ENCODE measurements at places on chromosomes 5 and 9.

- no peak for DNase-seq
Observed at GRCh38 chr5:78787783-78788182, 139.2 kb upstream of the LHFPL2 start.

GRCh38 chr5:7805379-7805778, 45.6 kb downstream of the CFAP90 start:
- no peak for DNase-seq

DNA sequence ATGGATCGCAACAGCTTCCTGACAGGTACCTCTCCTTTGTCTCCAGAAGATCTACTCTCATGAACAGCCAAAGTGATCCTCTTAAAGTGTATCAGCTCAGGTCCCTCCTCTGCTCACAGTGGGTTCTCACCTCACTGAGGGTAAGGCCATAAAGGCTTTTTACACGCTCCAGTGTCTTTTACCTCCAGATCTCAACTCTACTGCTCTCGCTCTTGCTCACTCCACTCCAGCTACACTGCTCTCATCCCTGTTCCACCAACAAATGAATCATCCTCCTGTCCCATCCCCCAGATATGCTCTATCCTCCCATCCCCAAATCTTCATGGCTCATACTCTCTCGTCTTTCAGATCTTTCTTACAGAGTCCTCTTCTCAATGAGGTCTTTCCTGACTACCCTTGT, 248.6 kb upstream of the EFNA5 start:
- DNase-seq: no peak

- DNase-seq: peak; percentile 34
Observed at GRCh38 chr9:76893395-76893932, 12.4 kb downstream of the PRUNE2 start.

- no peak for DNase-seq
Observed at GRCh38 chr5:148957591-148958202, 105.2 kb downstream of the SH3TC2 start.

DNA sequence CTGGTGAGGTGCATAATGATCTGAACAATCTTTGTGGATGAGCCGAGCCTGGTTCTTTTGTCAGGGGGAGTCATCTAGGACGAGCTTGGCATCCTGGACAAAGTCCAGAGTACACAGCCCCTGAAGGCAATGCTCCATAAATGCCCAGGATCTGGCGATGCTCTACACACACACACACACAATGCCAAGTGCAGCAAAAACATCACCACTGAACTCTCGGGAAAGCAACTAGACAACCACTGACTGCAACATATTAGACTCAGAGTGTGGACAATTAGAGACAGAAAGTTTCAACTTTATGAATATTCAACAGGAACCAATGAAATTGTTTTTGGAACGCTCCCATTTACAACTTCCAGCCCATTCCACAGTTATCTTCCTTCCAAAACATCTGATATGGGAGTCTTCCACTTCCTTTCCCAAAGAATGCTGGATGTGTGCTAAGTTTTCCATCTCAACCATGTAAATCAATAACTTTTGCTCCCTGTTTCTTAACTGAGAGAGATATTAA, 227.6 kb upstream of the ANKRD55 start:
- no peak for DNase-seq

GRCh38 chr9:104836235-104836634, 72.3 kb downstream of the NIPSNAP3B start:
- no peak for DNase-seq

DNA sequence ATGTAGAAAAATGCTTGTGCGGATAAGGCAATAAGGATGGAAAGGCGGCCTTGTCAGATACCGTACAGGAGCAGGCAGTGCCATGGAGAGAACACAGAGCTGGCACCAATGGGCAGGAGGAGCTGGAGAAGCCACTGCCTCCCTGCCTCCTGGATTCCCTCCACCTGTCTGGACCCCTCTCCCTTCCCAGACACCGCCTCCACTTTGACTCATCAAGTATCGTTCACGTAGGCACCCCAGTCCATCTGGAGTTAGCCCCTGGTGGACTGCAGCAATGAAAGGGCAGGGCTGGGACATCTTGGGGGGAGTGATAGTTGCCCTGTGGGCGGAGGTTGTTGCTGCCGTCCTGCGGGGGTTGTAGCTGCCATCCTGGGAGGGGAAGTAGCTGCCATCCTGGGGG, 232.0 kb downstream of the ROR2 start:
- no peak for DNase-seq

DNA sequence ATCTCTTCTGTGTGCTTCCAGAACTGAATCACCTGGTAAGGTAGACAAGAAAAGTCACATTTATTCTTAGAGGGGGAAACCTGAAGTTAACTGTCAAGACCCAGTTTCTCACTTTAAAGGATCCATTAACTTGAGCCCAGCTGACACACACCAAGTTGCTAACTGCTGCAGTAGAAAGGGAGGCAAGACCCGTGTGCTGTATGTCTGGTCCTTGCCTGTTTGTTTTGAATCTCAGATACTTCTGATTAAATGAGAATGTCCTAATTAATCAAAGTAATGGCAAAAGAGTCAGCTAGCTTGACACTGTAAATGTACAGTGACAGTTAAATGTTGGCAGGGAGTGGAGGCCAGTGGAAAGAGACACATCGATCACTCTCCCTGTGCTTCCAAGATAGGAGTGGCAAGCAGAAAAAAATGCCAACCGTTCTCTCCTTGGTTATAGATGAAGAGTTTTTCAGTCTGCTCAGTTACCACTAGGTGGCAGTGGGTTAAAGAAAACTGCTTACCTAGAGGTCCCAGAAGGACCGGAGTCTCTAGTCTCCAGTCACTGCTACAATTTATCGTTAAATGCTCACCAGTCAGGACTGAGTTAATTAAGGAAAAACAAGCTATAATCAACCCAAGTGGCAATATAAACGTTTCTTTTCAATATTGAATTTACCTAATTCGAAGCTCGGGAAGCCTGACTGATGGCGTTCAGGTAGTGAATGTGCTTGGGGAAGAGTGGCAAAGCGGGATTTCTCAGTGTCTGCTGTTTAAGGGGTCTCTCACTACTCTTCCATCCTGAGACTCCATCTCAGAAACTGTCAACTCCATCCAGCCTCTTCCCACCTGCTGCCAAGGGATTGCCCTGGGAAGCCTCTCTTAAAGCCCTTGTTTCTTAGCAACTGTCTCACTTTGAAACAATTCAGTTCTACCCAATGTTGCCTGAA, 18.4 kb downstream of the LSM11 start:
- DNase-seq: peak; percentile 40

DNA sequence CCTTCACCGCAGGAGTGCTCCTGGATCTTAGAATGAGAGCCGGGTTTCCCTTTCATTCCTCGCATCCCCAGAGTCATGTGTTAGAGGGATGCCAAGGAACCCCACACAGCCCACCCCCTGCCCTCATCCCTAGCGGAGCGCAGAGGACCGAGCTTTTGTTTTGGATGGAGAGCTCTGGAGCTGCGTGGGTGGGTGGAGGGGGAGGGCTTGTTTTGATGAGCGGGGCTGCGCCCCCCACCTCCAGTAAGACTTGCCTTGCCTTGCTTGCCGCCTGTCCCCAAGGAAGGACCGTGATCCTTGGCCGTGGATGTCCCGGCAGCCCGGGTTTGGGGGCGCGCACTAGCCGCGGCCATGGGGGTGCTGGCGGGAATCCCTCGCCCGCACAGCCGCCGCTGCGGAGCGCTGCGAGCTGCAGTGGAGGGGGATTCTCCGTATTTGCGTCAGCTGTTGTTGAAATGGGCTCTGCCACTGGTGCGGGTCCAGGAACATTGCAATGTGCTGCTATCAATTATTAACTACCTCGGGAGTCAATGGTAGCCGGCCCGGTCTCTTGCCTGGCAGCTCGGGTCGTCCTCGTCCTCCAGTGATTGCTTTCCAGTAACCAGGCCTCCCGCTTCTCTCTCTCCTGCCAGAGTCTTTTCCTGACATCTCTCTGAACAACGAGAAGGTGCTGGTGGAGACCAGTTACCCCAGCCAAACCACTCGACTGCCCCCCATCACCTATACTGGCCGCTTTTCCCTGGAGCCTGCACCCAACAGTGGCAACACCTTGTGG, 1.0 kb downstream of the EGR1 start:
- no peak for DNase-seq

DNA sequence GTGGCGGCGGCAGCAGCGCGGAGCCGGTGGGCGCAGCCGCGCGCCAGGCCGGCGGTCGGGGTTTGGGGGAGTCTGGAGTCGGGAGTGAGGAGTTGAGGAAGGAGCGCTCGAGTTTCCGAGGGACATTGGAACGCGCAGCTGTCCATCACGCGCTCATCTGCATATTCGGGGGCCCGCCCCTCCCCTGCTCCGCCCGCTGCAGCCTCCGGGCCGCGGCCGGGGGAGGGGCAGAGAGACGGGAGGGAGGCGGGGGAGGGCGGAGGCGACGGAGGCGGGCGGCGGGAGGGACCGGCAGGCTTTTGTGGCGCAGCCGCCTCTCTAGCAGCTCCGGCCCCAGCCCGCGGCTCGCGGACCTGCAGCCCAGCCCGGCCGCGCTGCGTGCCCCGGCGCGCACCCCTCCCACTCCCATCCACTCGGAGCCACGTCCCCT, at the start of gene IRX2:
TSS of gene IRX2 (minus strand) at position 86 of the 430 bp plus-strand sequence. CDS start 264 bp downstream, outside the sequence.
- peak; percentile 0 for DNase-seq

DNA sequence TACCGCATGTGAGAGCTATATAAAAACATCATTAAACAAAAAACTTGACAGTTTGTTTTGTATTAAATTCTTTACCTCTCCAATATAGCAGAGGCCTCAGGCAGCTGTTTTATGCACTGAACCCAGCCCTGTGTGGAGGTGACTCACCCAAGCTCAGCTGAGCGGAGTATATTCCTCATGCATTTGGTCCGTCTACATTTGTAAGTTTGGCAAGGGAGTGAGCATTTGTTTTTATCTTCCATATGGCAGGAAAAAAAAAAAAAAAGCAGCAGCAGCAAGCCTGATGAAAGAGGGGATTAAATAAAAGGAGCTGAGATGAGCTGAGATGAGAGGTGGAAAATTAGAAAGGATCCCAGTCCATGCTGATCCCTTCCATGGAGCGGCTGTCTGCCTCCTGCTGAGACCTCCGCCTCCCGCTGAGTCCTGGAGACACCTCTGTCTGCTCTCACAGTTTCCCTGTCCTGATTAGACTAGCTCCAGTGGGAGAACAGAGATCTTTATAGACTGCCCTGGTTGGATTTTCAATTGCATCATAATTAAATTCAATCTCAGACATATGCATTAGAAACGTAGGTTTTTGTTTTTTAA, 112.0 kb upstream of the CTNND2 start:
- DNase-seq: no peak

DNA sequence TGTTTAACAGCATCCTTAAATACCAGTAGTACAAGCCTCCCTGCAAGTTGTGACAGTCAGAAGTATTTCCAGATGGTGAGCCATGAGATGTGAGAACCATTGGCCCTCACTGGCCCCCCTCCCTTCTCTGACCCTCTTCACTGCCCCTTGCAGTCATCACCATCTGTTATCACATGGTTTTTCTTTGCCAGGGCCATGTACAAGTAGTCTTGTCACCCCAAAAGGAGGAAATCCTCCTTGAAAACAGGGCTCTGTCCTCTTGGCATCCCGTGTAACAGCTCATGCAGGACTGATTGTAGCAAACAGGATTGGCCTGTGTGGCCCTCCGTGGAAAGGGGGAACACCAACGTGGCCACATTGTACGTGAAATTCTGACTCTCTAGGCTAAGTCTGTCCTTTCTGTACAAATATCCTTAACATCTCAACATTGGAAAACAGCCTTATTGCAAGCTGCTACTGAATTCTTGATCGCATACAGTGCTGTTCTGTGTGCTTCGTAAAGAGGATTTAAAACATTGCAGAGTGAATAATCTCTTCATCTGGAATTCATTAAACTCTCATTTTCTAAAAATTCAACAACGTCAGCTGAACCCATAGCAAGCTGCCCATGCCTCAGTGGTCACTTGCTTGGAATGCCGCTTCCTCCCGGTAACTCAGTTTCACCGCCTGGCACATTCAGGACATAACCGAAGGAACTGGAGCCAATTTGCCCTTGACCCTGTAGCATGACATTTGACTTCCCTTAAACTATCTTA, 171.7 kb downstream of the ATPSCKMT start:
- peak; percentile 29 for DNase-seq

- no peak for DNase-seq
Observed at GRCh38 chr5:88664645-88665044, 218.3 kb downstream of the MEF2C start.

GRCh38 chr5:127320032-127320965, 29.7 kb downstream of the MEGF10 start:
- peak; percentile 46 for DNase-seq

DNA sequence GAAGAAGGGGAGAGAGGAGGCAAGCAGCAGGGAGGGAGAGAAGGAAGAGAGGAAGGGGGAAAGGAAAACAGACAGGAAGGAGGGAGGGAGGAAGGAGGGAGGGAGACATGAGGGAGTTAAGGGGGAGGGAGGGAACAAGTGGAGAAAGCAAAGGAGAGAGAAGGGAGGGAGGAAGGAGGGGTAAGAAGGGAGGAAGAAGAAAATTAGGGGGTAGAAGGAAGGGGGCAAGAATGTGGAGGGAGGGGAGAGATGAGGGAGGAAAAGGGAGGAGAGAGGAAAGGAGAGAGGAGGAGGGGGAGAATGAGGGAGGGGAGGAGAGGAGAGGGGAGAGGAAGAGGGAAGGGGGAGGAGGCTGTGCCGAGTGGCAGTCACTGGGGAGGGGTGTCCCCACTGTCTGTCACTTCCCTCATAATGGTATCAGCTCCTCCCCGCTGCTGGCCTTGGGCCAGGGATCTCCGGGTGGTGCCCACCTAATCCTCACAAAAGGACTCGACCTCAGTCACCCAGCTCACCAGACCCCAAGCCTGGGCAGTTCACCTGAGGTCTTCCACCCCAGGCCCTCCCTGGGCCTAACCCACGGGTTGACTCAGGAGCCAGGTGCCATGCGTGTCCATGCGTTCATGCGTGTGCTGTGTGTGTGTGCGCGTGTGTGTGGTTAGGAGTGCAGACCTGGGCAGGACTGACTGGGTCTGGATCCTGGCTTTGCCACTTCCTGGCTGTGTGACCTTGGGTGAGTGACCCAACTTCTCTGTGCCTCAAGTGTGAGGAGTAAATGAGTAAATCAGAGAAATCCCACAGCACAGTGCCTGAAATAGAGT, 18.1 kb downstream of the C9orf50 start:
- DNase-seq: no peak

GRCh38 chr9:34417734-34418133, 40.6 kb downstream of the FAM219A start:
- no peak for DNase-seq

- no peak for DNase-seq
Observed at GRCh38 chr9:83800236-83801033, 17.1 kb downstream of the GKAP1 start.

DNA sequence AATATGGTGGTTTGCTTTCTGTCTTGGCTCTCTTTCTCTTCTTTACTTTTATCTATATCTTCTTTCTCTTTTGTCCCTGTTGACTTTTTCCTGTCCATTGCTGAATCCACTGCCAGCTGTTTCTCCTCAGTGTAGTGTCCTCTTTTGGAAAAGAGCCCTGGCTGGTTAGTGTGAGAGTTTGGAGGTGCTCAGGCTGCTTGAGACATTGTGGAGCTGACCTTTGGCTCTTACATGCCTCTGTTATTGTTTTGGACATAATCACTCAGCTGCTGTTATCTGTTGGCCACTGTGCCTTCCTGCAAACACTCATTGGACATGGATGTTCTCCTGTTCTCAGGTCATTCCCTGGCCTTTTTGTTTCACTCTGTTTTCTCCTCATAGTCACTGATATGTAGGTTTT, 295.4 kb upstream of the RIOK2 start:
- DNase-seq: no peak
